Stimulated activated CD8-positive, alpha-beta memory T cell treated with anti-CD3 and anti-CD28 coated beads, Interleukin-12 subunit alpha, Interleukin-12 subunit beta, amount 100 ng/mL, for 1 hour (primary cell): ENCODE measurements at places on chromosomes 3 and 15.

DNA sequence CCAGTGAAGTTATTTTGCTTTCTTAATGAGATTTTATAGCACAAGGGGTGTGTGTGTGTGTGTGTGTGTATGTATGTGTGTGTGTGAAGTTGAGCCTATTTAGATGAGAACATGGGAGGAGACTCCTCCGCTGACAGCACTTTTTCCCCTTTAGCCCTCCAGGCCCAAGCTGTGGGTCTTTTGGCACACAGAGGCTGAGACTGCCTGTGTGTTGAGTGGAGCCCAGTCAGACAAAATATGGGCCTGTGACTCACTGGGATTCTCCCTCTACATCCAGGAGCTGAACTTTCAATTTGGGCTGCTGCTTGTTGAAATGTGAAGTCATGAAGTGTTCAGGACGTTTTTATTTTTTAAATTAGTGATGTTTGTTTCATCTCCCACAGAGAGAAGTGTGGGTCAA, 108.0 kb downstream of the MFSD1 start:
- DNase-seq, result no peak

DNA sequence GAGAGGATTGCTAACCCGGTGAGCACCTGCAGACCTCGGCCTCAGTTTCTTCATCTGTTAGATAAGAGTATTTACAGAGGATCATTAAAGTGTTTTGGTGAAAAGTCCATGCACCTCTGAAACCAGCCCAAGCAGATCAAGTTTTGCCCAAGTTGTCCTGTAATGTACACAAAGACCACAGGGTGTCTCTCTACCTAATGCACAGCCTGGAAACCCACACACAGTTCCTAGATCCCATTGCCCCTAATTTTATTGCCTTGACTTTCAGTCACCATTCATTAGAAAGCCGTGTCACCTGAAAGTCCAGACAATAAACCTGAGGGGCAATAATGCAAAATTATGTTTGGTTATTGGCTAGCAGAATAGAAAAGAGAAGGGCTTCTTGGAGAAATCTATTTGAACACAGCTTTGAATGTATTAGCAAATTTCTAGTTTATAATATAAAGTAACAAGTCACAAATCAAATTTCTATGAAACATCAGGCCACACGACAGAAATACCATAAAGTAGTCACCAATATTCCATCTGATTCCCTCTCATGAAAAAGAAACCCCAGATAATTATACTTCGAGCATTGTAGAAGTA, 161.3 kb upstream of the SLC2A2 start:
- DNase-seq, result no peak

DNA sequence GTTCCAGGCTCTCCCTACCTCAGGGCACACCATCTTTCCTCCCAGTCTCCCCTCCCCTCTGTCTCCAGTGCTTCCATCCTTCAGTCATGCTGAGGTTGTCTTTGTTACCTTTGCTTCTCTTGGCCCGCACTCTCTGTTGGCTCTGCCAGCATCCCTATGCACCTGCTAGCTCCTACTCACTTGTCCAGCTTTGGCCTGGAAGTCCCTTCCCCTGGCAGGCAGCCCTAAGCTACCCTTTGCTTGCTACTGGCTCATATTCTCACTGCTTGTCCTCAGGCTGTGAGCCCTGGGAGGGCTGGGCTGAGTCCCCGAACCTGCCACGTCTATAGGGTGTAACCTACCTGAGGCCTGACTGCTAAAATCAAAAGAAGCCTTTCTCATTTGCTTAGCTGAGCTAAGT, 122.7 kb downstream of the PGPEP1L start:
- DNase-seq, result no peak

- DNase-seq, result no peak
Observed at GRCh38 chr3:71102111-71102983, 481.2 kb downstream of the FOXP1 start.

DNA sequence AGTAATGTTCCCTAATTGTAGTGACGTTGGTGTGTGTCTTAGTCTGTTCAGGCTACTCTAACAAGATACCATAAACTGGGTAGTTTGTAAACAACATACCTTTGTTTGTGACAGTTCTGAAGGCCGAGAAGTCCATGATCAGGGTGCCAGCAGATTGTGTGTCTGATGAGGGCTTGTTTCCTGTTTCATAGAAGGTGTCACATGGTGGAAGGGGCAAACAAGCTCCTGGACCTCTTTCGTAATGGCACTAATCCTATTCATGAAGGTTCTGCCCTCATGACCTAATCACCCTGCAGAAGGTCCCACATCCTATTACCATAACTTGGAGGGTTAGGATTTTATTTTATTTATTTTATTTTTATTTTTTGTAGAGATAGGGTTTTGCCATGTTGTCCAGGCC, 11.1 kb downstream of the ATXN7 start:
- DNase-seq, result no peak

- DNase-seq, result no peak
Observed at GRCh38 chr15:78307976-78308375, 8.6 kb upstream of the SKIC8 start.

- no peak for DNase-seq
Observed at GRCh38 chr15:68265081-68265480, 12.5 kb upstream of the FEM1B start.

DNA sequence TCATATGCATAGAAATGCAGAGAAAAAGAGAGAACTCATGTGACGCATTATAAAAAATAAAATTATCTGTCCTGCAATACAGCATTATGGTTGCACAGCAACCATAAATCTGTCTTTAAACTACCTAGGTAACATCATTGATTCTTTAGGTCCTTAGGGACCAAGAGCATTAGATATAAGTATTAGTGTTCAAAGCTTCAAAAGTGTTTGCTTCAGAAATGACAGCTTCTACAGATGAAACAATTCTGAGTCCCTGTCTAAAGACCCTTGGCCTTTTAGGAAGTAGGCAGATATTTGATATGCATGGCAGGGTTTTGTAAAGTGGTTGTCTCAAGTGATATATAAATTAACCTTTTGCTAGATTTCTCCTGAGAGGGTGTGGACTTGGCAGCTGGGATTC, 454.2 kb downstream of the GBE1 start:
- DNase-seq, result no peak
